ENCODE measurements at places on chromosomes 16 and 17.

DNA sequence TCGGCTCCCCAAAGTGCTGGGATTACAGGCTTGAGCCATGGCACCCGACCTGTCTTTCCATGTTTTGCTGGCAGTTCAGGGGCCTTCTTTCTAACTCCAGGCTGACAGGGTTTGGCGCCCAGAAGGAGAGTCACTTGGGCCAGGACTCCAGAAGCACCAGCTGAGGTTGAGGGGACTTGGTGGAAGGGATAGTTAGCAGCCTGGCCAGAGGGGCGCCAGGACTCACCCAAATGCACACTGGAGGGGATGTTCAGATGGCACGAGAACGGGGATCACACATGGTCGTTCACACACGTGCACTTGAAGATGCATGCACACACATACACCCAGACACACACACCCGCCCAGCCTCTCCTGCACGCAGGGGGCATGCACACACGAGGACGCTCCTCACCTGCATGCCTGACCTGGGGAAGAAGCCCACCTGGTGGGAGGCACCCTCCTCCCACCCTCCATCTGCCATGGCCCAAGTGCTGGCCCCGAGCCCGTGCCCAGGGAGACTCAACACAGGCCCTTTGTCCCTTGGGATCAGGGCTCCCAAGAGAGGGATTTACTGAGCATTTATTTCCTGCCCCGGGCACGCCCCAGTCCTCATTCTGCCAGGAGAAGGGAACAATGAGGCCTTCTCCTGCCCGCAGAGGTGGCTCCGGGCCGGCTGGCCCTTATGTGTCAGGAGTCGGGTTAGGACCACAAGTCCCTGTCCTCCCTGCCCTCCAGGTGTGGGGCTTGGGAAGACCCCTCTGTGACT is 2.3 kb upstream of the PRSS21 start:
- DNase-seq, result no peak

GRCh38 chr16:27449434-27450195 is 47.6 kb downstream of the IL21R start:
- DNase-seq, result no peak

DNA sequence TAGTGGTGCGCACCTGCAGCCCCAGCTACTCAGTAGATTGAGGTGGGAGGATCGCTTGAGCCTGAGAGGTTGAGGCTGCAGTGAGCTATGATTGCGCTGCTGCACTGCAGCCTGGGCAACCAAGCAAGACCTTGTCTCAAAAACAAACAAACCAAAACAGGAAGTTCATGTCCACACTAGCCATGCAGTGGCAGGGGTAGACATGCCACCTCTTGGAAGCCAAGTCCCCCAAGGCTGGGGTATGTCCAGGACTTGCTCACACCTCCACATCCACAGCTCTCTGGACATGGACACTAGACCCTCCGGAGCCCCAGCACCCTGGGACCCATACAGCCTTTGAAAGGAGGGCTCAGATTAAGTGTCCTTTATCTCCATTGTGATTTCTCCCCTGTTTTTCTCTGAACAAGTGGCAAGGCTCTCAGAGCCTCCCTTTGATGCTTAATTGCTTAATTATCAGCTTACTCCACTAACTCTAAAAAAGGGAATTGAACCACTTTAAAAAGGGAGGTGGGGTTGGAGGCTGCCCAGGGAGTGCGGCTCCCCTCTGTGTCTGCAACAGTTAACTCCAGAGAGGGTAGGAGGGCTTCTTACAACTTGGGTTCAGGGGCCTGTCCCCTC is 424.6 kb upstream of the C16orf82 start:
- no peak for DNase-seq

GRCh38 chr16:4936991-4937781 is at the start of gene PPL:
Gene PPL, minus strand, starts transcription at chr16:4937148. Its CDS starts 103 bp downstream, at chr16:4937045.
- DNase-seq, result peak; percentile 14

DNA sequence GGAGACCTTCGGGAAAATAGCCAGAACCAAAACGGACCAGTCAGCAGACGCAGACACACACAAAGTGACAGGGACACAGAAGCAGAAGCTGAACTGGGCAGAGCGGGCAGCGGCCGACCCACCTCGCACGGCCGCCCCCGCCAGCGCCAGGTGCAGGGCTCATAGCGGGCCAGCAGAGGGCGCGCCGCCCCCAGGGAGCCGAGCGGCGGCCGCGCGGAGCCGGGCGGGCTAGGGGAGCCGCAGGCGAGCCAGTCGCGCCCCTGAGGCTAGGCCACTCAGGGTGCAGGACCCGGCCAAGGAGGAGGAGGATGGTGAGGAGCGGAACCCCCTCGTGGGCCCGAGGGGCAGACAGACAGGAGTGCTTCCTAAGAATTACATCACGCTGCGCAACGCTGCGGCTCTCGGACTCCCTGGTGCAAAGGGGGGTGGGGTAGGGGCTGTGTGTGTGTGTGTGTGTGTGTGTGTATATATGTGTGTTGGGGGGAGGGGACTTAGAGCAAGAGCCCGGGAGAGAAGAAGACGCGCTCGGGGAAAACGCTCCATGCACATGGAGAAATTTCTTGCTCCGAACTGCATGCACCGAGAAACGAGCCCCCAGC is 913 bp upstream of the NOG start:
- DNase-seq, result peak; percentile 69

DNA sequence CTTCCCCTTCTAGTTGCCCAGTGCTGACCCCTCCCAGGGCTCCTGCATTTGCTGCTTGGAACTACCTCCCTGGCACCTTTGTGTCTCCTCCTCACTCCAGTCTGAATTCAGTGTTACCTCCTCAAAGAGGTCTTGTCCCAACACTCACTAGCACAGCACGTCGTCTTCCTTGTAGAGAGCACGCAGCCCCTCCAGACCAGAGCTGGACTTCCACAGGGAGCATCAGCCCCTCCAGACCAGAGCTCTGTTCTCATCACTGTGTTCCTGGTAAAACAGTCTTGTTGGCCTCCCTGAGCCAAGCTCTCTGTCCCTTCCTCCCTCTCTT is 27.8 kb upstream of the MGAT5B start:
- DNase-seq, result peak; percentile 44

DNA sequence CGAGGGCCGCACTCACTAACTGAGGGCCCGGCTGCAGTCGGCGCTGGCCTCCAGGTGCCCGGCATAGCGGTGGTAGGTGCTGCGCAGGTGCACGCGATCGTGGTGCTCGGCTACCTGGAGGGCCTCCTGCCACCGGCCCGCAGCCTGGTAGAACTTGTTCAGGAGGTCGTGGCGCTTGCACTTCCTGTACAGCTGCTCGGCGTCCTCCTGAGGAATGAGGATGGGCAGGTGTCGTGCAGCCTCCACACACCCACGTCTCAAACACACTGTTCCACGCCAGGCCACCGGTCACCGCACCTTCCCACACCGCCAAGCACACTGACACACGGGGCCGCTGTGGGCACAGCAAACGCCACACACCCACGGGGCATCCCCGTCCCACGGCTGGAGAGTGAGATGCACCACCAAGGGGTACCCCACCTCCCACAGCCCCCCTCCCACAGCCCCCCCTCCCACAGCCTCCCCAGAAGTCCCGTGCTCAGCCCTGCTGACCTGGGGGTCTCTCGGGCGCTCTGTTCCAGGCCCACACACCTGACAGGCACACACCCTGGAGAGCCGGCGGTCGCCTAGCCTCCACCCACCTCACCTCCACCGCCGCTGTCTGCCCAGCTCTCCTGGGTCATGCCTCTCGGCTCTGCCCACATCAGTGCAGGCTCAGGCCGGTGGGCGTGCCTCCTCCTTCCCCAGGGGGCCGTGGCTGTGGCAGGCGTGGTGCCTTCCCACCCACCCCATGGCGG is 7.4 kb upstream of the TMEM204 start:
- no peak for DNase-seq

GRCh38 chr16:11130978-11131665 is 124.9 kb downstream of the SOCS1 start:
- no peak for DNase-seq

DNA sequence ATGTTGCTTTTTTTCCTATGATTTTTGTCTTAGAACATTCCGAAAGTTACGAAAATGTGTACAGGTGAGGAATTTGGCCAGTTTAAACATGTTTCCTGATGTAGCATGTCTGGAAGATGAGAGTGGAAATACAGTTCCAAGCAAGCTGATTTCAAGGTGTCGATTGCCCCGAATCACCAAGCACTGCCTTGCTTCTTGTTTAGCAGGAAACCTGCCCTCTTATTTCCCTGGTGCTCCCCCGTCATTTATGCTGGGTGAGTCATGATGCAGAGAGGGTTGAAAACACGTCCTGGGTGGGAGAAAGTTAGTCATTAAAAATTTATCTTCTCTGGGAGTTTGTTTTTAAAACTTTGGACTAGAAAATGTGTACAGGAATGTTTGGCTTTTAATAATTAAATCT is 608.6 kb upstream of the EEF2KMT start:
- DNase-seq, result no peak

DNA sequence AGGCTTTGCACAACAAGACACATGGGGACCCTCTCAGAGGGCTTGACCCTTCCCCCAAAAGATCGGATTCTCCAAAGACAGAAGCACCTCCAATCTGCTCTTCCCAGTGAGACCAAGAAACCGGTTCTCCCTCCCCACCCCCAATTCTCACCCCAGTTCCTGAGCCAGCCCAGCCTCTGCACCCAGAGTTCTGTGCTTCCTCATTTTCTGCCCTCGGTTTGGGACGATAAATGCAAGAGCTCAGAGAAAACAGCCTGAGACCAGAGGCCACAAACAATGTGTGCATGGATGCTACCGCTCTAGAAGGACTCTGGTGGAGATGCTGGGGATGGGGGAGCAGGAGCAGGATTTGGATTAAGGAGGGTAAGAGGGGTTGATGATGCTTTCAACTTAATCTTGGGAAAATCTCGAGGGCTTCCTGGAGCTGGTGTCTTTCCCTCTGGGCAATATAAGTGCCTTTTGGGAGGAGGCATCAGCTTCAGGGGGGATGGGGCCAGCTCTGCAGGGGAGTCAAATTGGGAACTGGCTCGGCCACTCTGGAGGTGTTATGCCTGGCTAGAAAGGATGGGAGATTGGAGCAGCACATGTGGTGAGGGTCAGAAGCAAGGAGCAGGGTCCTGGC is 6.0 kb downstream of the KRT15 start:
- DNase-seq, result no peak

DNA sequence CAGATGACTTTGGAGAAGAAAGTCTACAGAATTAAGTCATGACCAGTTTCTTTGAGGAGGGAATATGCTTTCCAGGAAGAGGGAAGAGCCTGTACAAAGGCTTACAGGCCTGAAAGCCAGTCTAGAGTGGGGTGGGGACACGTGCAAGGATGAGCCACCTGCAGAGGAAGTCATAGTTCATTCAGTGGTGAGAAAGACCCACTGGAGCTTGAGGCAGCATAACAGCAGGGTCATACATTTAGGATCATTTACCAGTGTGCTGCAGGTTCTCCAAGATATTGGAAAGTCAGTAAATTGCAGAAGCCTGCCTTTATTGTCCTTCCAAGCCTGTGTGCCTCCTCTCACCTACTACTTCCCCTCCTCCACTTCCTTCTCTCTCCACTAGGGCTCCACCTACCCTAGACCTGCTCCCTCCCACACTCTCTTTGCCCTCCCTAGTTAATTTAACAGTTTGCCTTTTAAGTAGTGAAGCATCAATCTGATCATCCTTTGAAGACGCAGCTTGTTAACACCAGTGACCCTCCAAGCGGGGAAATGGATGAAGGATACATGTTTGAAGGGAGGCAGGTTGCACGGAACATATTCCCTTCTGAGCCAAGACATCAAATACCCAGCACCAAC is 40.2 kb downstream of the CDRT15 start:
- no peak for DNase-seq

DNA sequence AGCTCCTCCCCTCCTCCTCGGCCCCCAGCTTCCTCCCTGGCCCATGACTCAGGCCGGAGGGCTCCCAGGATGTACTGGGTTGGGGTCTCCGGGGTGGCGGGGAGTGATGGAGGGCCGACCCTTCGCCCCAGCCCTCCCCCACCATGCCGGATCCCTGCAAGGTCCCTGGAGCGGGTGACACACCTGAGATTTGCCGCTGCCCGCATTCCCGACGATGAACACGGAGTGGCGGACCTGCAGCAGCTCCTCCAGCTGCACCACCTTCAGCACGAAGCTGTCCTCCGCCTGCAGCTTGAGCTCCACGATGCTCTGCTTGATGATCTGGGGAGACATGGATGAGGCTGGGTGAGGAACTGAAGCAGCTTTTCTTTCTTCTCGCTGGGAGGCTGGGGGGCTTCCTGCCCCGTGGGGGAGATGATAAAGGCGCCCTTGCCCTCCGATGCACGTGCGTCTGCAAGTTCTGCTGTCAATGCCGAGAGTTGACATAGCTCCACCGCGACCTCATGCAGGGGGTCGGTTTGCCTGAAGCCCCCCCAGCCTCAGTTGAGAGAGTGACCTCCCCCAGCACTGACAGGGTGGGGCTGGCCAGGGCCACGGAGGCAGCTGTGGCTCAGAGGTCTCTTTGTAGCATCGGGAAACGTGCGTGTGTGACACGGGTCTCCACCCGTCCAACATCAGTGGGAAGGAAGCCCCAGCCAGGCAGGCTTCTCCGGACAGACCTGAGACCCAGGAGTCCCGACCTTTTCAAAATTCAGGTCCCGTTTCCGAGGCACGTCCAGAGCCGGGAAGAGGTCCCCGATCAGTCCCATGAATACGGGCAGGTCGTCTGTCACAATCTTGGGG is 83.1 kb downstream of the DNAH17 start:
- no peak for DNase-seq

DNA sequence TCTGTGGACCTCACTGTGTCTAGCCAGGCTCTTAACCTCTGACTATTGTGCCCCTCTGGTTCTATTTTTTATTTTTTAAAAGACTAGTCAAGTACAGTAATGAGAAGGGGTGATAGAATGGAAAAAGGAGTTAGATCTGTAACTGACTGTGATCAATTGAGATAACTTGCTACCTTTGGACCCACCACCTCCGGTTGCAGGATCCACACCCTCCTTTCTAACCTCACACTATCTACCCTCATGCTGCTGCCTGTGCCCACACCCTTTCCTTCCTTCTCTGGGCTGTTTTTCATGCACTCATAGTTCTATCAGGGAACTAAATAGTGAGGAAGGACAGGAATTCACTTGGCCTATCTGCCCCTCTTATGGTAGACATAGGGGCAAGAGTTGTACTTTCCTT is 172.3 kb downstream of the KATNIP start:
- DNase-seq, result no peak

DNA sequence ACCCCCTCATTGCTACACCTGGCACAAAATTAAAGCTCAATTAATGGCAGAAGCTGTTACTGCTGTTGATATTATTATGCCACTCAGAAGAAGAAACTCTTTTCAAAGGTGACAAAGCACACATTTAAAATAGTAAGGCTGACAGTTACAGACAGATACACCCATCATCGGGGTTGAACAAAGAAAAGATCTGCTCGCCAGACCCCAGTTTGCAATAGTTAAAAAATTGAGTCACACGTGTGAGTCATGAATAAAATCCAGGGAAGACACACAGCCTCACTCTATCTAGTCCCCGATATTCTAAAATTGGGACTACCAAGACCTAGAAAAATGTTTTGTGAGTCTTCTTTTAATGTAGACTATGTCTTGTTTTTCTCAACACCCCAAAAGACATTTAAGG is 330.0 kb upstream of the SOX9 start:
- no peak for DNase-seq
